CD8-positive, alpha-beta memory T cell (primary cell): ENCODE measurements at places on chromosomes 6 and 20. TPM values are rescaled to one million over a fixed set of nuclear protein-coding genes. Genes with fewer than 3 reads are reported as not detected.

DNA sequence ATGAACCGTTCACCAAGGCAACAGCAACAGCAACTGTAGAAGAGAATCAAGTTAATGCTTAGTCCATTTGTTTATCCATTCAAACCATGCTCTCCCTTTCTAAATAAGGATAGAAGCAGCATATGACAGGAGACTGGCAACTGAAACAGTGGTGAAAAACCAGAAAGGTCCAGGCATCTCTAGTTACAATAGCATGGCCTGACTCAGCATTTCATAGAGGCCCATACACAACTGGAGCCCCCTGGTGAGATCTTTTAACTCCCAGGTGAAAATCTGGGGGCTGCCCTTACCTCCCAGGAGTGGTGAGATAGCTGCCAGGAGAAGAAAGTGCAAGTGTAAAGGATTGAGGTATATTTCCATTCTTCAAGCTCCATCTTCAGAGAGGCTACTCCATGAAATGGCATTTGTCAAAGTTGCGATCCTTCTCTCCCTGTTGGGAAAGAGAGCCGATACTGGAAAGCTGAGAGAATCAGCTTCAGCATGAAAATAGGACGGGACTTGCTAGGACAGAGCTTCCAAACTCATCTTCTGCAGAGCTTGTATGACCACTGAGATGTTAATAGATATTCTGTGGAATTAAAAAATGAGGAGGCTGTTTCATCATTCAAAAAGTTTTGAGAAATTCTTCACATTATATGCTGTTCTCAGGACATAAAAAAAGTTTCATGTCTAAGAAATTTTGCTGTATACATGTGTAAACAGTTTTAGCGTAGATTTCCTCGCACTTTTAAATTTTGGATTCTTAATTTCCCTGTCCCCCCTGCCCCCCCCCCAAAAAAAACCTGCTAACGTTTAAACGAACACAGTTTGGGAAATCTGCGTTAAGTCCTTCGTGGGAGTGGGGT is 10.9 kb upstream of the SLC2A12 start:
- no peaks in the 10 kb centered on the region for H3K27me3 ChIP-seq
- H3K4me1 ChIP-seq, result no peaks in the 10 kb centered on the region
- no peak overlapping the region for H3K27ac ChIP-seq
- no peaks in the 10 kb centered on the region for H3K36me3 ChIP-seq
- no peak overlapping the region for H3K4me3 ChIP-seq
- no peak for DNase-seq

- no peaks in the 10 kb centered on the region for H3K27me3 ChIP-seq
- peaks cover 60% of the 10 kb centered on the region for H3K4me1 ChIP-seq
- peak overlapping the region; percentile 91 for H3K27ac ChIP-seq
- DNase-seq, result peak; percentile 81
Observed at GRCh38 chr6:37051138-37052026, 45.9 kb downstream of the FGD2 start.

- H3K36me3 ChIP-seq, result no peaks in the 10 kb centered on the region
- H3K27ac ChIP-seq, result no peak overlapping the region
- no peak for DNase-seq
- no peaks in the 10 kb centered on the region for H3K27me3 ChIP-seq
- no peaks in the 10 kb centered on the region for H3K4me1 ChIP-seq
Observed at GRCh38 chr6:8268606-8269005, 166.3 kb upstream of the EEF1E1 start.

DNA sequence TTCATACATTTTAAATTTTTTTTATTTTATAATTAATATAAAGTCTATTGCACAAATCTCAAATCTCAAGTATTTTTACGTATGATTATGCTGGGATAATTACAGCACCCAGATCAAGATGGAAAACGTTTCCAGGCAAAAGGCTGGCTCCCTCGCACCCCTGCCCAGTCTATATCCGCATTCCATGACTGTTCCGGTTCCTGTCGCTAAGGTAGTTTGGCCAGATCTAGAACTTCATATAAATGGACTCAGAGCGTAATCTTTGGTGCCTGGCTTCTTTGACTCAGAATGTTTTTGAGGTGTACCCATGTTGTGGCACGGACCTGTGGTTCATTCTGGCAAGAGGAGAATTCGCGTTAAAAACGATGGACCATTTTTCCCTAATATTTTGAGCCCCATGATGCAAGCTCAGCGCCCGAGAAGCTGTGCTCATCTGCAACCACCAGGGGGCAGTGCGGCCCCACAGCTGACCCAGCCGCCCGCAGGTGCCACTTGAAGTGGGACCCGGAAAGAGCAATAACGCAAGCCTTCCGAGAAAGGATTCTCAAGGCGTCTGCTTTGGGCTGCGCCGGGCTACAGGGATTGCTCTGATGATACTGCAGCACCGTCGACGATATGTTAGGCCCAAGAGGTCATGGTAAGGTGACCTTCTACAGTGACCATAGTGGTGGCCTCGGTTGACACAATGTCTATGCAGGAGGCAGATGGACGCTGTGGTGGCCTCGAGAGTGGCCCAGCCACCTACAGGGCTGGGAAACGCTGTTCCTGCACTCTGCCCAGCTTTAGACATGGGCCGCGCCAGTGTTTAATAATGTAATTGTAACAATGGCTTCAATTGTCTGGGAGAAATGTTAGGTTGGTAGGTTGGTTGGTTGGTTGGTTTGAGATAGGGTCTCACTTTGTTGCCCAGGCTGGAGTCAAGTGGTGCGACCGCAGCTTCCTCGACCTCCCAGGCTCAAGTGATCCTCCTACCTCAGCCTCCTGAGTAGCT is 160.1 kb downstream of the ZMYND8 start:
- DNase-seq, result peak; percentile 60
- no peaks in the 10 kb centered on the region for H3K27me3 ChIP-seq
- no peaks in the 10 kb centered on the region for H3K36me3 ChIP-seq

- H3K4me1 ChIP-seq, result no peaks in the 10 kb centered on the region
- H3K27ac ChIP-seq, result no peak overlapping the region
- H3K4me3 ChIP-seq, result no peak overlapping the region
- no peaks in the 10 kb centered on the region for H3K36me3 ChIP-seq
- no peak for DNase-seq
Observed at GRCh38 chr6:147195510-147195909, 8.7 kb upstream of the STXBP5 start.

- H3K36me3 ChIP-seq, result no peaks in the 10 kb centered on the region
- no peak for DNase-seq
- H3K27ac ChIP-seq, result no peak overlapping the region
- H3K4me1 ChIP-seq, result no peaks in the 10 kb centered on the region
- no peaks in the 10 kb centered on the region for H3K27me3 ChIP-seq
Observed at GRCh38 chr6:147941143-147941542, 401.5 kb upstream of the SASH1 start.

GRCh38 chr6:169415179-169415578 is 161.5 kb upstream of the THBS2 start:
- no peaks in the 10 kb centered on the region for H3K36me3 ChIP-seq
- H3K27me3 ChIP-seq, result no peaks in the 10 kb centered on the region
- no peak for DNase-seq
- H3K4me3 ChIP-seq, result no peak overlapping the region
- no peaks in the 10 kb centered on the region for H3K4me1 ChIP-seq

GRCh38 chr20:40738976-40739375 is 49.9 kb upstream of the MAFB start:
- no peaks in the 10 kb centered on the region for H3K27me3 ChIP-seq
- no peak overlapping the region for H3K4me3 ChIP-seq
- no peak overlapping the region for H3K27ac ChIP-seq
- no peaks in the 10 kb centered on the region for H3K36me3 ChIP-seq
- no peak for DNase-seq

GRCh38 chr6:162467679-162468078 is 259.9 kb downstream of the PRKN start:
- H3K27me3 ChIP-seq, result no peaks in the 10 kb centered on the region
- no peaks in the 10 kb centered on the region for H3K4me1 ChIP-seq
- no peak overlapping the region for H3K4me3 ChIP-seq
- H3K27ac ChIP-seq, result no peak overlapping the region
- no peaks in the 10 kb centered on the region for H3K36me3 ChIP-seq

DNA sequence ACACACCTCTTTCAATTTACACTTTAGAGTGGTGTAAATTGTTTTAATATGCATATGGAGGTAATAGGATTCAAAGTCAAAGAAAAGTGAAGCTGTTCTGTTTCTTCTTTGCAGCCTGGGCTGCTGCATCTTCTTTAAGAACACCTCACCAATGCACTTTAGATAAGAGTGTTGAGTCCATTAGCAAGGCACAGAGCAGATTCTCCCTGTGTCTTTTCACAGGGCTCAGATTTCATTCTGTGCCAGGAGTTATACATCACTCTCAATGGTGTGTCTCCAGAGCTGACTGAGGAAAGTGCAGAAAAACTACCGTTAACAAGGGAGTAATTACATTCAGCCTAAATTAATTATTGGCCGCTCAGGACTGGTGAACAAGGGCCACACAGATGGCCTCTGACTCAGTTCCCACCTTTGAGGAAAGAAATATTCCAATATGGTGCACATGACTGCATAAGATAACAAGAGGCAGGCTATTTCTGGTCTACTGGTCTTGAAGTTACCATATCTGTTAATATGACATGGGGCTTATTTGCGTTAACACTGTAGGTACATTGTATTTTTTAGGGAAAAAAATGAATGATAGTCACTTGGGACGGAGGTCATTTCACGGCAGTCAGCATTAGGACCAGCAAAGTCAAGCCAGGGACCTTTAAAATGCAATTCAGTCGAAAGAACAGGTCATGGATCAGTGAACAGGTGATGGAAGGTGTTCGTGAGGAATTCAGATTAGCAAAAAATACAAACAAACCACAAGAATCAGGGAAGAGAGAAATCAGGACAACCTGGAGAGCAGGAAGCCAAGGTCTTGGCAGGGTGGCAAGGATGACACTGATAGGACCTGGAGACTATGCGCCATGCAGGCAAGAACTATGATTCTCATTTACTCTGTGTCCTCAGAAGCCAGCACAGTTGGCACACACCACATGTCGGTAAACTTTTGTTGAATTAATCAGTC is 203.7 kb downstream of the TBX18 start:
- no peaks in the 10 kb centered on the region for H3K36me3 ChIP-seq
- DNase-seq, result no peak
- H3K27ac ChIP-seq, result no peak overlapping the region

DNA sequence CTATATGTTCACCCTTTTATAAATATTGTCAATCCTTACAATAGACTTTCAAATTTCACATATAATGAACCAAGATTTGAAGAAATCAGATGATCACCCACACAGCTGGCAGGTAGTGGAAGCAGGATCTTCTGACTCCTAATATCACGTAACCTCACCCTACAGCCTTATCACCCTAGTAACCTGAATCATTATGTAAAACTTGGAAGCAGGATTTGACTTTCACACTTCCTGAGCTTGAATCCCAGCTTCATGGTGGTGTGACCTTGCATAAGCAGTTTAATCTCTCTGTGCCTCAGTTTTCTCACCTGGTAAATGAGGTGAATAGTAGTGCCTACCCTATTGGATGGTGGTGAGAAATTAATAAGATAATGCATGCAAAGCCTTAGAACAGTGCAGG is 16.4 kb downstream of the SPTLC3 start:
- DNase-seq, result no peak
- H3K36me3 ChIP-seq, result no peaks in the 10 kb centered on the region
- no peaks in the 10 kb centered on the region for H3K27me3 ChIP-seq
- no peaks in the 10 kb centered on the region for H3K4me1 ChIP-seq
- no peak overlapping the region for H3K4me3 ChIP-seq
- H3K27ac ChIP-seq, result no peak overlapping the region

- H3K4me1 ChIP-seq, result no peaks in the 10 kb centered on the region
- H3K27me3 ChIP-seq, result no peaks in the 10 kb centered on the region
- H3K27ac ChIP-seq, result no peak overlapping the region
- no peak overlapping the region for H3K4me3 ChIP-seq
Observed at GRCh38 chr6:48747040-48747439, 636.0 kb upstream of the PTCHD4 start.

DNA sequence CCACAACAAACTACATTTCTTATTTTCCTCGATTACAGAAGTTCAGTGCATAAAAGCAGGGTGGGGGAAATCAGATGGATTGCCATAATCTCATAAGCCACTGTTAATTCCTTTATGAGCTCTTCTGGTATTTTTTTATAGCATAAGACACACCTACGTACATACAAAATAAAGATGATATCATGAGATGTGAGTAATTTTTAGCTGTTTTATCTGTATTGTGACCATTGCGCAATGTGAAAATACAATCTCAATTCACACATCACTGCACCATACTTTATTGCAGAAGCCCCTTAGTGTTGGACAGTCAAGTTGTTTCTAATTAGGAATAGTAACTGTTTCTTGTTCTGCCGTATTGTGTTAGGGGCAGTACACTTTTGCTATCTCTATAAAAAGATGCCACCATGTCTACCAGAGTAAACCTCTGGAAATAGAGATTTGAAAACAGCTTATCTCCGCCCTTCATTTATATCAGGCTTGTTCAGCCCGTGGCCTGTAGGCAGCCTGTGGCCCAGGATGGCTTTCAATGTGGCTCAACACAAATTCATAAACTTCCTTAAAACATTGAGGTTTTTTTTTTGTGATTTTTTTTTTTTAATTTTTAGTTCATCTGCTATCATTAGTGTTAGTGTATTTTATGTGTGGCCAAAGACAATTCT is 90.4 kb downstream of the FARS2 start:
- no peak for DNase-seq
- H3K27ac ChIP-seq, result no peak overlapping the region
- no peaks in the 10 kb centered on the region for H3K27me3 ChIP-seq
- no peak overlapping the region for H3K4me3 ChIP-seq

- H3K4me1 ChIP-seq, result no peaks in the 10 kb centered on the region
- no peak for DNase-seq
- H3K36me3 ChIP-seq, result no peaks in the 10 kb centered on the region
- no peaks in the 10 kb centered on the region for H3K27me3 ChIP-seq
- H3K27ac ChIP-seq, result no peak overlapping the region
Observed at GRCh38 chr6:165042912-165043311, 266.5 kb downstream of the C6orf118 start.

DNA sequence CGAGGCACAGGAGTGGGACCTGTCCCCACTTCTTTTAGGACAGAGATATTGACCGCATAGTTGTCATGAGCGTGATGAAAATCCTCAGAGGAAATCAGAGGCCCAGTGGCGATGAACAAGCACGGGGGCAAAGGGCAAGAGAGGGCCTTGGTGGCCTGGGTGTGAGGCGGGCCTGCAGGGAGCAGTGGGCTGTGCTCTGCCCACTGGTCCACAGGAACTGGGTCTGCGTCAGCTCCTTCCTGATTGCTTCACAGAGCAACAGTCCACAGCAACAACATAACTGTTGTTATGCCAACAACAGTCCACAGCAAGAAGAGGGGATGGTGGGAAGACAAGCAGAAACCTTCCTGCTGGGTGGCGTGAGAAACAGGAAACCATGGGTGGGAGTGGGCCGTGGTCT is 335.6 kb downstream of the ZFAND3 start:
- no peak for DNase-seq
- H3K27ac ChIP-seq, result no peak overlapping the region
- H3K4me1 ChIP-seq, result no peaks in the 10 kb centered on the region
- H3K4me3 ChIP-seq, result no peak overlapping the region
- no peaks in the 10 kb centered on the region for H3K36me3 ChIP-seq

FAXC gene
- total RNA-seq, result not detected

MUC22 gene
- not detected for total RNA-seq

RAB5IF gene
- total RNA-seq, result 173 TPM

LRRN4 gene
- not detected for total RNA-seq
